ENCODE measurements at places on chromosomes 12 and 14.

DNA sequence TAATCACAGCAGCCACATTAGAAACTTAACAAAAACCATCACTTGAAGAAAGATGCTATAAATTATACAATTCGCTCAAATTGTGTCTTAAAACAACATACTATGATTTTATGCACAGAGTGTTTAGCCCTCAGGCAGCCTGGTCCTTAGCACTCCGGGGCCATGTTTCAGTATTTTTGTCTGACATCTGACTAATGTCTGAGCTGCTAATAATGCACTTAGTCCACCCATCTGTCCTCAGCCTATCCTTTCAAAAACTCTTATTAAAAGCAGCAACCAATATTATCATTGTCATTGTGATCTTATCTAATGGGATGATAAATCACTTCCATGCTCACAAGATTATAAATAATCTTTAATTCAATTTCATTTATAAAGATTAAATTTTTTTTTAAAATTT, 602.7 kb upstream of the FOXG1 start:
- no peak for DNase-seq

DNA sequence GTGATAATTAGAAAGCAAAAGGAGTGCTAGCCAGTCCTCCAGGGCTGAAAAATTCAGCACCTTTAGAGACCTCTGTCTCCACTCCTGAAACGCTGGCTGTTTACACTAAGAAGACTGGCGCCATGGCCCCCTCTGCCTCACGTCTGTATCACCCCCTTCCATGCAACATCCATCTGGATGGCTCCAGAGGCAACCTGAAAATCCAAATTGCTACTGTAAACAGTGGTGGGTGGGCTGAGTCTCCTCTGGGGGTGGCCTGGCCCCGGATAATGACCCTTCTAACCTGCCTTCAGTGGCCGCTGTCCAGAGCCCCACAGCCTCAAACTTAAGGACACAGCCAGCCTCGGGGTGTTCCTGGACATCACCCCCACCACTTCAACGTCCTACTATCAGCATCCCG, 1.4 kb downstream of the PRKD1 start:
- DNase-seq, result no peak

DNA sequence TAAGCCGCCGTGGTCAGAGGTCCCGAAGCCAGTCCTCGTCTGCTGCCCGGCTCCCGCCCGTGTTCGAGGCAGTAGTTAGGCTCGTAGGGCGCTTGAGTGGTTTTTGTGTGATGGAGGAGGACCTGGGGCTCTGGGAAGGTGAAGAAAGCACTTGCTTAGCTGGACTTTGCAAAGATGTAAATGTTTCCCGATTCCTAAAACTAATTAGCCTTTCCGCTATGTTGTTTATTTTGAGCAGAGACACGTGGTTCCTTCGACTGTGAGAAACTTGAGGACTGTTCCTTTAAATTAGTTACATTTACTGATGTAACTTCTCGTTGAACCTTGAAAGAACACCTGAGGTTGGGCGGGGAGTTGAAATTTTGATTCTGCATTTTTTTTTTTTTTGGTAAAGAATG, 33.9 kb downstream of the MIA2 start:
- peak; percentile 61 for DNase-seq

- peak; percentile 73 for DNase-seq
Observed at GRCh38 chr14:68824517-68825347, 31.9 kb upstream of the ZFP36L1 start.

- no peak for DNase-seq
Observed at GRCh38 chr14:94613720-94614644, 1.8 kb downstream of the SERPINA3 start.

DNA sequence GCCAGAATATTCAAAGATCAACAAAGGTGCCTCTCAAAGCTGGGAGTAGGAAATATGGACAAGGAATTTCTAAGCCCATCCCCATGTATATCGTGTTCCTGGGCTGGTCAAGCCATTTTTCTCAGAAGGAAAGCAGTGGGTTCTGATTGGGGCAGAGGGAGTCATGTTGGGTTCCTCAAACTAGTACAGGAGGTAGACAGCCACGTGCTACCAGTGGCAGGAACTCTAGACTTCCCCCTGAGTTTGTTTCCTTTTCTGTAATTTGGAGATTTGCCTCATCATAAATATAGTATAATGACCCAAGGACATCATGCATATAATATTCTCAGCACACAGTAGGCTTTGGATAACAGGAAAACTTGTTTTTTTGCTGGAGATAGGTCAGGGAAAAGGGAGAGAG, 16.4 kb upstream of the PLEKHH1 start:
- no peak for DNase-seq

GRCh38 chr14:103748534-103748857, 32.9 kb downstream of the ZFYVE21 start:
- no peak for DNase-seq

DNA sequence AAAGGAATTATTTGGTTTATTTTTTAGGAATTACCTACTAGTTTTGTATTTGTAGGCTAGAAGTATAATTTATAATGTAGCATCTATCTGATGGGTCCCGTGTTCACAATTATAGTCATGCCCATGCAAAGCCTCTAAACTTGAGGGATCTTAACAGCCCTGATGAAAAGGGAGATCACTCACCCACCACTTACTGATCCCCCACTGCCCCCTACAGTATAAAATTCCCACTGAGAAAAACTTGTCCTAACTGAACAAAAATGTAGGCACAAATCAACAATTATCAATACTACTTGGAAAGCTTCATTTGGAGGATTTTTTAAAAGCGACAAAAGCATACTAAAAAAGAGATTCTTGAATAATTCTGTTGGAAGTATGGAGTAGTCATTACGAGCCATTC, 21.0 kb downstream of the WIF1 start:
- no peak for DNase-seq

DNA sequence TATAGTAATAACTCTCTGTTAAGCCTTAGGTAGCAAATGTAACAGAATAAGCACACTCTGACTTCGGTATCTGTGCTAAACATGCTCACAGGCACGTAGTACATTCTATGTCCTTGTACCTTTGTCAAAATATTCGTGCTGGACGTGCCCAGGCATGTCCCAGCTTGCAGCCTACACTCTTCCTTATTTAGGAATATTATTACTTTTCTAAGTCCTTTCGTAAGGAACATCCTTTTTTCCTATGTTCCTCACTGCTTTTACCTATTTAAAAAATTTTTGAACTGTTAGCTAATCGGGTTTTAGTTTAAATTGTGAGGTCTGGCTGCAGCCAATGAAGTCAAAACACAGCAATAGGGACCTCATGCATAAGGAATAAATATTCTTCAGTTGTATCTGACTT, 24.1 kb upstream of the UBC start:
- no peak for DNase-seq
